ENCODE measurements at places on chromosomes 3 and 15. TPM values are rescaled to one million over a fixed set of nuclear protein-coding genes. Genes with fewer than 3 reads are reported as not detected.

SLMAP gene
- 195 TPM for total RNA-seq

SLC22A14 gene
- 0.42 TPM for total RNA-seq

CNBP gene
- 287 TPM for total RNA-seq

GRCh38 chr3:143685491-143685890 is 162.8 kb downstream of the SLC9A9 start:
- no peak for DNase-seq
- no peaks in the 10 kb centered on the region for H3K27me3 ChIP-seq

DNA sequence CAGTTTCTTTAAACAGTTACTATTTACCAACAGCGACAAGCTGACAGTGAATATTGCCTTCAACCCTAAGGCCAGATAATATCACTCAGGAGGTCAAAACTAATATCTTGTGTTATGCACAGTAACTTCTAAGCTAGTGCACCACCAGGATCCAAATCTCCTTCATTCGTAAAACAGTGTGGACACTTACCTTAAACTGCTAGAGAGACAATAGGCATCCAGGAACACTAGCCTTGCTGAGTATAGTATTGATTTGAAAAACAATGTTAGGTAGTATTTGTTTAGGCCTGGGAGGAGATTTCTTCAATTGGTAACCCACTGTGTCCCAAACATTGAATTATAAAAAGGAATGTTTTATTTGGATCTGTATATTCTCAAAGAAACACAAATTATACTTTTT is 707.9 kb upstream of the UBE2E2 start:
- H3K27me3 ChIP-seq = no peaks in the 10 kb centered on the region
- no peak overlapping the region for H3K4me3 ChIP-seq
- H3K36me3 ChIP-seq = no peaks in the 10 kb centered on the region
- H3K4me1 ChIP-seq = peaks cover 5% of the 10 kb centered on the region
- DNase-seq = no peak

DNA sequence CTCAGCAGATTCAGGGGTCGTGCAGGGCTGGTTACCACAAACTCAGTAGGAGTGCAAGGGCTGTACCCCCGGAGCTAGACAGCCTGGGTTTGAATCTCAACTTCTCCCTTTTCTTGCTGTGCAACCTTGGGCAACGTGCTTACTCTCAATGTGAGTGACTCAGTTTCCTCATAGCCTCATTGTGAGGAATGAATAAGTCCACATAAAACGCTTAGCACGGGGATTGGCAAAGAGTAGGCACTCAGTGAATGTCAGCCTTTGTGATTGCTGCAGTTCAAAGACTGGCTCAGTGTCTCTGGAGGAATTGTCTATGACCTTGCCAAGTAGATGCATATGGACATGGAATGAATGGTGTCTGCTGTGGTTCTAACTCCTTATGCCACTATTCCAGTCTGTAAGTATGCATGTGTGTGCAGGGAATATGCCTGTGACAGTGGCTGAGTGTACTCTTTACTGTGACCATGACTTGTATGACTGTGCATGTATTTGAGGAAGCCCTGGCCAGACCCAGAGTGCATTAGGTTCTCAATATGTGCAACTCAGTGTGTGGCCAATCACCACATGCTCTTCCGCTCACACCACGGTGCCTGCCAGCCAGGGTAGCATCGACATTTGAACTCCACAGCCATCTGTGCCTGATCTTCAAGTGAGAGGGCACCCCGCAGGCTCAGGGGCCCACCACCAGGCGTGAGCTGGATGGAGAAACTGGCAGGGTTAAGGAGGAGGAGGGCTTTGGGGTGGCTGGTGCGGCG is 900 bp upstream of the HYAL3 start:
- H3K27ac ChIP-seq = peak overlapping the region; percentile 53
- H3K36me3 ChIP-seq = no peaks in the 10 kb centered on the region
- no peaks in the 10 kb centered on the region for H3K4me1 ChIP-seq
- peak overlapping the region; percentile 39 for H3K4me3 ChIP-seq

DNA sequence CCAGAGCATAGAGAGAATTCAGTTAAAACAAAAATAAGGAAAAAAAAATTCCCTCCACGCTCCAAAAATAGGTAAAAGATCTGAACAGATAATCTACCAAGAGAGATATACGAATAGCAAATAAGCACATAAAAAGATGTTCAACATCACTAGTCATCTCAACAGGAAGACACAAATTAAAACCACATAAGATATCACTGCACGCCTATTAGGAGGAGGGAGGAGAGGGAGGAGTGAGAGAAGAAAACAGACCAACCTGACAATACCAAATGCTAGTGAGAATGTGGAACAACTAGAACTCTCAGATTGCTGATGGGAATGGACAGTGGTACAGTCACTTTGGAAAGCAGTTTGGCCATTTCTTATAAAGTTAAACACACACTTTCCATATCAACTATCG is 212.5 kb downstream of the FMN1 start:
- H3K27ac ChIP-seq = no peak overlapping the region
- no peaks in the 10 kb centered on the region for H3K36me3 ChIP-seq
- no peaks in the 10 kb centered on the region for H3K27me3 ChIP-seq
- DNase-seq = no peak
- no peak overlapping the region for H3K4me3 ChIP-seq

GRCh38 chr3:22315925-22316324 is 564.9 kb upstream of the ZNF385D start:
- no peak overlapping the region for H3K4me3 ChIP-seq
- no peaks in the 10 kb centered on the region for H3K27me3 ChIP-seq
- H3K36me3 ChIP-seq = no peaks in the 10 kb centered on the region
- no peaks in the 10 kb centered on the region for H3K4me1 ChIP-seq

GRCh38 chr3:53585627-53586026 is 91.2 kb downstream of the CACNA1D start:
- no peak for DNase-seq
- no peak overlapping the region for H3K4me3 ChIP-seq
- no peaks in the 10 kb centered on the region for H3K4me1 ChIP-seq
- no peaks in the 10 kb centered on the region for H3K36me3 ChIP-seq
- H3K27ac ChIP-seq = no peak overlapping the region
- no peaks in the 10 kb centered on the region for H3K27me3 ChIP-seq

DNA sequence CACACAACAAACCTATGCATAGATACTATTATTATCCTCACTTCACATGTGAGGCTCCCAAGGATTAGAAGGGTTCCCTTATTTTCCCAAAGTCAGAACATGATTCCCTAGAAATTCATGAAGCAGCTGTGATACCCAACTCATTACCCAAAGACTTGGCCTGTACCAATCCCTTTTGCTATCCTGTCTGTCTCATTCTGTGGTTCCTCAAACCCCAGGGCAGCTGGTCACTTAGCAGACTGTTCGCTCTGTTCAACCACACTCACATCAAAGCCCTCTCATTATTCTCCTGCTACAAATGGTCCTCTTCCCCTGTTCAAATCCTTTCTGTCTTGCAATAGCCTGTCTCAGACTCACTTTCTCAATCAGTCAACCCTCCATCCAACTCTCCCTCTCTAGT is 154.3 kb upstream of the TRIM42 start:
- no peaks in the 10 kb centered on the region for H3K27me3 ChIP-seq

DNA sequence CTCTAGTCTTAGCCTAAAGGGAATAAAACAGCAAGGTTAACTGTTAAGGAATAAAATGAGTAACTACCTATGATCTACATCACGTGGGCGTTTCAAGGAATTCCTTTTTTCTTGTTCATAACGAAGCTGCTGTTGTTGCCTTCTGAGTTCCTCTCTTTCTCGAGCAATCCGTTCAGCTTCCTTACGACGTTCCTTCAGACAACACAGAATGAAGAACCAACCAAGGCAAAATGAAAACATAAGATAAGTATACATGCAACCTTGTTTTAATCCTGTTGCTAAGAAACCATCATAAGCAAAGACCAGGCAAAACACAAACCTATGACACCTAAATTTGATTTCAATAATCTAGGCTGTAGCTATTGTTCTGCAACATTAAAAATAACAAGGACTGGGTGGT is 44.1 kb downstream of the SLTM start:
- H3K27me3 ChIP-seq = no peaks in the 10 kb centered on the region
- no peak overlapping the region for H3K27ac ChIP-seq
- H3K36me3 ChIP-seq = peaks cover 5% of the 10 kb centered on the region
- H3K4me1 ChIP-seq = no peaks in the 10 kb centered on the region
- H3K4me3 ChIP-seq = no peak overlapping the region
- no peak for DNase-seq

MESP1 gene
- total RNA-seq = 1.2 TPM

GRCh38 chr3:4855676-4856075 is 123.6 kb upstream of the BHLHE40 start:
- H3K4me3 ChIP-seq = no peak overlapping the region
- H3K4me1 ChIP-seq = no peaks in the 10 kb centered on the region
- no peaks in the 10 kb centered on the region for H3K27me3 ChIP-seq
- no peak for DNase-seq
- no peaks in the 10 kb centered on the region for H3K36me3 ChIP-seq

NCEH1 gene
- total RNA-seq = 12.5 TPM

GRCh38 chr3:14281053-14281452 is 102.4 kb downstream of the LSM3 start:
- H3K4me1 ChIP-seq = no peaks in the 10 kb centered on the region
- no peak for DNase-seq
- H3K27me3 ChIP-seq = no peaks in the 10 kb centered on the region
- no peak overlapping the region for H3K4me3 ChIP-seq
- no peaks in the 10 kb centered on the region for H3K36me3 ChIP-seq

DNA sequence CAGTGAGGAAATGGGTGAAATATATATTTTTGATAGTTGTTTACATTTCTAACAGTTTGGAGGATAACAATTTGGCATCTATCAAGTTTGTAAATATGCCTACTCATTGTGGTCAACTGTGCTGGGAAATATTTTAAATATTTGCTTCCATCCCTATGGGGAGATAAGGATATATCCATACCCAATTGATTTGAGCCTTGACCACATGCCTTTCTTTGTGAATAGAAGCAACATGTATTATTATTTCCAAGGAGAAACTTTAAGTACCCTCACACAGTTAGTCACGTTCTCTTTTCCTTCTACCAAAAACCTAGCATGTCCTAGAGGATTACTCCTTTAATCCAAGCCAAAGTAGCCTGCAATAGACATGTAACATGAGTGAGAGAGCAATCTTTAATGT is 245.4 kb upstream of the CBLB start:
- no peaks in the 10 kb centered on the region for H3K27me3 ChIP-seq
- no peaks in the 10 kb centered on the region for H3K36me3 ChIP-seq
- no peaks in the 10 kb centered on the region for H3K4me1 ChIP-seq
- H3K4me3 ChIP-seq = no peak overlapping the region

- H3K4me1 ChIP-seq = no peaks in the 10 kb centered on the region
- DNase-seq = no peak
- no peaks in the 10 kb centered on the region for H3K27me3 ChIP-seq
- H3K4me3 ChIP-seq = no peak overlapping the region
- no peak overlapping the region for H3K27ac ChIP-seq
Measured at GRCh38 chr3:72579581-72580245, 268.5 kb downstream of the SHQ1 start.

DNA sequence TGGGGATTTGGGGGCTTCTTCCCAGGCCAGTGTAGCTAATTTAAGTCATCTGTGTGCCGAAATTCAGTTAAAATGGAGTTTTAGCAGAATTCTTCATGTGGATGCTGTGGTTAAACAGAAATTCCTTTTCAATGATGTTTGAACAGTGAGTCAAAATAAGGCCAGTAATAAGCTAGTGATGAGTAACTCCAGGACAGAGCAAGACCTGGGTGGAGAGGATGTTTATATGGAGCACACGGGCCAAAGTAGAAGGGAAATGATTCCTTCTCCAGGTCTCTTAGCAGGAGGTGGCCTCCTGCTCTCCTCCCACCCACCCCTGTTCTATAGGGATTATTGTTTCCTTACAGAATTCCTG is 31.9 kb upstream of the UACA start:
- H3K4me3 ChIP-seq = no peak overlapping the region
- H3K27me3 ChIP-seq = no peaks in the 10 kb centered on the region
- no peaks in the 10 kb centered on the region for H3K36me3 ChIP-seq
- DNase-seq = no peak
- no peaks in the 10 kb centered on the region for H3K4me1 ChIP-seq

GRCh38 chr3:82103241-82103640 is 341.8 kb upstream of the GBE1 start:
- DNase-seq = no peak
- no peak overlapping the region for H3K27ac ChIP-seq
- no peaks in the 10 kb centered on the region for H3K4me1 ChIP-seq
- no peaks in the 10 kb centered on the region for H3K36me3 ChIP-seq
- no peaks in the 10 kb centered on the region for H3K27me3 ChIP-seq

DNA sequence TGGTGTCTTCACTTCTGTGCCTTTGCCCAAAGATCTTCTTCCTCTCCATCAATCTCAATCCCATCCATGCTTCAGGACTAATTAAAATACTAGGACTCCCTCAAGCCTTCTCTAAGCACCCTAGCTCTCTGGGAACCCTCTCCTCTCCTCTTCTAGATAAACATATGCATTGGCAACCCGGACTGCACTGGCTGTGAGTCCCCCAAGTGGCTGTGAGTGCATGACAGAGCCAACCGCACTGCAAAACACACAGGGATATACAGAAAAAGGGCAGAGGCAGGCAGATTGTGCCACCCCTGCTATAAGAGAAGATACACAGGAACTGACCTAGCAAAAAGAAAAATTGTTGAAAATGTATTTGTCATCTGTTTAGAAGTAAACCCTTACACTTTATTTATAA is 457.1 kb downstream of the MFSD1 start:
- H3K27ac ChIP-seq = no peak overlapping the region
- H3K4me1 ChIP-seq = no peaks in the 10 kb centered on the region
- no peak for DNase-seq
- H3K27me3 ChIP-seq = no peaks in the 10 kb centered on the region
- no peak overlapping the region for H3K4me3 ChIP-seq

ALDH1L1 gene
- total RNA-seq = 10.9 TPM

DNA sequence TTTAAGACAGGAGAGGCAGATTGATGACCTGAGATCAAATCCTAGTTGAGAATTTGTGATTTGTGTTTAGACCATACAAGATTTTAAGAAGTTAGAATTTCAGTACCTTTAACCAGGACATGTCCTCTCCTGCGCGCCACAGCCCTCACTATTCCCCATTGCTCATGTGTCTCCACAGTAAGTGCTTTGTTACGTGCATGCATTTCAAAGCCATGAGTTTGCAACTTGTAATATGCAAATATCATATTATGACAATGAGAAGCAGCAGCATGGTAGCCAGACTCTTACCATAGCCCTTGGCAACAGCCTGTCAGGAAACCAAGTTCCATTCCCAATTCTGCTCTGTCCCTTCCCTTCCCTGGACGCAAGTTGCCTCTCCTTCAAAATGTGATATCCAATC is 73.3 kb upstream of the ATP13A5 start:
- H3K4me1 ChIP-seq = no peaks in the 10 kb centered on the region
- no peak overlapping the region for H3K27ac ChIP-seq
- no peaks in the 10 kb centered on the region for H3K27me3 ChIP-seq
- no peak overlapping the region for H3K4me3 ChIP-seq

ASTE1 gene
- 4.3 TPM for total RNA-seq

RGMA gene
- 50.3 TPM for total RNA-seq

Measured in aorta (tissue), 5 donors.